ENCODE measurements at places on chromosomes 1 and 21. TPM values are rescaled to one million over a fixed set of nuclear protein-coding genes. Genes with fewer than 3 reads are reported as not detected.

DNA sequence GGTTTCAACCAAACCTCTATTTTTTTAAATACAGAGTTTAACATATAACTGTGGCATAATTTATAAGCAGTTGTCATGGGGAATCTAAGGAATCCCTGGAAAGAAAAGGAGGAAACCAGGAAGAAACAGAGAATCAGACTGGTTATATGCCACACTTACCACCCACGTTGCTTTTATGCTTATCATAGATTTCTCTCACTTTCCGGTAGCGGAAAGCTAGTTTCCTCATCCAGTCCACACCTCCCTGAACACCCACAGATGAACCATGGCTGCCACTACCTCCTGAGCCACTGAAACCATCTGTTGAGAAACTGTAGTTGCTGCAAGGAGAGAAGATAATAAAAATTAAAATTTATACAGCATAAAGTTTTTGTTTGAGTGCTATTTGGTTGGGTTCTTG lies 33.5 kb downstream of the XKR8 start:
- DNase-seq = no peak

FAM72B gene
- 0.13 TPM for total RNA-seq

DNA sequence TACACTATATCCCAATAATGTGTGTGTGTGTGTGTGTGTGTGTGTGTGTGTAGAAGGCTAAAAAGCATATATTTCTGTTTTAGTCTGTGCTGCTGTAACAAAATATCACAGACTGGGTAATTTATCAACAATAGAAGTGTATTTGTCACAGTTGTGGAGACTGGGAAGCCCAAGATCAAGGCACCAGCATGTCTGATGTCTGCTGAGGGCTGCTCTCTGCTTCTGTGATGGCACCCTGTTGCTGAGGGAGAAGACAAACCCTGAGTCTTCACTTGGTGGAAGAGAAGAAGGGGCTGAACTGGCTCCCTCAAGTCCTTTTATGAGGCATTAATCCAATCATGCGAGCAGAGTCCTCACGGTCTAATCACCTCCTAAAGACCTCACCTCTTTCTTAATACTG lies 23.0 kb upstream of the RAB4A start:
- DNase-seq = no peak

GRCh38 chr1:10211805-10212410 lies 1.5 kb downstream of the KIF1B start:
- DNase-seq = no peak

GCSAML gene
- total RNA-seq = not detected

SHE gene
- 16.8 TPM for total RNA-seq

- DNase-seq = no peak
Measured at GRCh38 chr1:215044151-215044550, 38.4 kb upstream of the KCNK2 start.

DNA sequence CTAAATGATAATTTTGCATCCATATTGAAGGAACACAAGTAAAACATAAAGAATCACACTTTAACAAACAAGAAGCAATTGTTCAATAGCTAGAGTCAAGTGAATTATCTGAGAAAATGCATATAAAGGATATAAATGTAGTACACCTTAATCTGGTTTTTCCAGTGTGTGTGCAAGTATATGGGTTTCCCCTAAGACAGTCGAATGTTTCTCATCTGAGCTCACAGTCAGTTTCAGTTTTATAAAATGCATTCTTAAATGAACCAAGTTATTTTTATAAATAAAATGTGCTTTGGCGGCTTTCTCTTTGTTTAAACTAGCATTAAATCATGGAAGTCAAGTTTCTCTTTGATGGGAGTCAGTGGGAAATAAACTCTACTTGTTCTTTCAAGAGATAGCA lies 125.9 kb downstream of the PTPRC start:
- DNase-seq = no peak

DNA sequence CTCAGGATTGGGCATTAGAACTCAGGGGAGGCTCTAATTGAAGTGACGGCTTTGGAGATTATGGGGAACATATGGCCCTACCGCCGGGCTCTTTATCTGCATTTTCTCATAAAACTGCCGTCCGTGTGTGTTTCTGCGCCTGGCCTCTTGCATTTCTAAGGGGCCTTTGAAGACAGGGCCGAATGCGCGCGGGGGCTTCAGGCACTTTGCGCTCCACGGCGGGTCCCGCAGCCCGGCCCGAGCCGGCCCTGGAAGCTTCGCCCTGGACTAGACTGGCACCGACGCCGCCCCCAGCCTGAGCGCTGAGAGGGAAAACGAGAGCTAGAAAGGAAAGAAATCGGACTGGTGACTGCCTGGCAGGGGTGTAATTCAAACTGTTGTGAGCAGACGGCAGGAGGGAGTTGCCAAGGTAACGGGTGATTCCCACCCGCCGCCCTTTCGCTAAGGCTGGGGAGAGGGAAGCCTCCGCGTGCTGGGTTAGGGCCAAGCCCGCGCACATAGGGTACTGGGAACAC lies 120.7 kb downstream of the LMX1A start:
- no peak for DNase-seq

FGR gene
- total RNA-seq = 3.8 TPM

DNA sequence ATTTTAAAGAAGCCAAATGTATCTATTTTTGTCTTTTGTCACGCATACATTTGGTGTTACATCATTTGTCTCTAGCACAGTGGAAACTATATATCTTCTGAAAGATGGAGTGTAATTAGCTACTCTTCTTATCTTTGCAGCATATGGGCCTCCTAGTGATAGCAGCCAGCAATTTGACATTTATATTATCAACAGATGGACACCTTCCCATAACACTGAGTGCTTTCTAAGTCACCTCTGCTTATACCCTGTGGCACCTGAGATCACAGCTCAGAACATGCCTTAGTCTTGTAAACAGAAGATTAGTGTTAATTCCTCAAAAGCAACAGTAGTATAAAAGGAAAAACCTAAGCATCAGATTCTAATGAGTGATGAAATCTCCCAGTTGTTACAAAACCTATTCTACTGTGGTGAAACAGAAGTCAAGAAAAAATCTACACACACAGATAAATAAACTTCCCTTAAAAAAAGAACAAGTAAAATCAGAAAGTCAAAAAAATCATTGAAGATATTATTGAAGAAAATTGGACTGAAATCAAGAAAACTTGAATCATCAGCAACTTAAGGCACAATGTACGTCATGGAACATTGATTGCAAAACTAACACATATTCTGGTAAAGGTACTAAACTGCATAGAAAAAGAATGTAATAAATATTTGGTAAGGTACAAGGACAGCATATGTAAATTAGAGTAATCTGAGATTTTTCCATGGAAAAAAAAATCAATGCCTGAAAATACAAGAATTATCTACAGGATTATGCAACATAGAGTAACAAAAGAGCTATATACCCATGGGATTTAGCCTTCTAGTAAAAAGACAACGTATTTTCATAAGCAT lies 61.7 kb downstream of the KCNT2 start:
- no peak for DNase-seq

DNA sequence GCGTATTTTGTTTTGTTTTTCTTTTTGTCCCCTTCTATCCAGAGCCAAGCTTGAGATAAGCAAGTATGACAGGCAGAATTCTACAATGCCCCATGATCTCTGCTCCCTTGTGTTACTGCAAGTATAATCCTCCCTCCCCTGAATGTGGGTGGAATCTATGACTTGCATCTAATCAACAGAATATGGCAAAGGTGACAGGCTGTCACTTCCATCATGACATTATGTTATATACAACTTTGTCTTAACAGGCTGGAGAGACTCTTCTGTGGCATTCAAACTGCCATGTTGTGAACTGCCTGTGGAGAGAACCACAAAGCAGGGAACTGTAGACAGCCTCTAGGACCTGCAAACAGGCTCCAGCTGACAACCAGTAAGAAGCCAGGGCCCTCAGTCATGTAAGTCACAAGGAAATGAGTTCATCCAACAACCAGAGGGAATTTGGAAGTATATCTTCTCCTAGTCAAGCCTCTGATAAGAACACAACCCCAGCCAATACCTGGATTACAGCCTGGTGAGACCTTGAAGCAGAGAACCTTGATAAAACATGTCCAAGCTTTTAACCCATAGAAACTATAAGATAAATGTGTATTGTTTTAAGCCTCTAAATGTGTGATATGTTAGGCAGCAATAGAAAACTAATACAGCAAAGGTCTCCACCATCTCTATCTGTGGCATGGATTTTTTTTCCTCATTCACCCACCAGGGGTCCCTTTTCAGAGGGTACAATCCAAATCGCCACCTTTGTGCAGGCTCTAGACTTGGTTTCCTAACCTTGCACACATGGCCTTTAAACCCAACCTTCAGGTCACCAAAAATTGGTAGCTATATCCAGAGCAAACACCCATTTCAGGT lies 5.7 kb upstream of the C1orf162 start:
- DNase-seq = no peak

TEKT2 gene
- total RNA-seq = not detected

- DNase-seq = no peak
Measured at GRCh38 chr1:51728611-51729155, 111.8 kb downstream of the OSBPL9 start.

DNA sequence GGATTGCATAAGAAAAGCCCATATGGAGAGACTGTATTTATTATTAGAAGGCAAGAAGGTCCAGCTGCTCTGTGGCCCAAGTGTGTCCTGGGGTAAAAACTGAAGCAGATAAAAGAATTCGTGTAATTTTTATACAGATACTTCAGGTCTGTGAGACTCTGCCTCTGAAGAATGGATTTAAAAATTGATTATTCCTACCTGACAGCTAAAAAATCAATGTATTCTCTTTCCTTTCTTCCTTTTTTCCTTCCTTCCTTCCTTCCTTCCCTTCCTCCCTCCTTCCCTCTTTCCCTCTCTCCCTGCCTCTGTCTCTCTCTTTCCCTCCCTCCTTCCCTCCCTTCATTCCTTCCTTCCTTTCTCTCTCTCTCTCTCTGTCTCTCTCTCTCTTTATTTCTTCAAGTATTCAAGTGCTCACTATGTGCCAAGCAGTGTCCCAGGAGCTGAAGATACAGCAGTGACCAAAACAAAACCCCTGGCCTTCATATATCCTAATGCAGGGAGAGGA lies 11.3 kb upstream of the MGST3 start:
- no peak for DNase-seq

GRCh38 chr1:227907439-227908015 lies 40.2 kb downstream of the WNT9A start:
- no peak for DNase-seq

DNA sequence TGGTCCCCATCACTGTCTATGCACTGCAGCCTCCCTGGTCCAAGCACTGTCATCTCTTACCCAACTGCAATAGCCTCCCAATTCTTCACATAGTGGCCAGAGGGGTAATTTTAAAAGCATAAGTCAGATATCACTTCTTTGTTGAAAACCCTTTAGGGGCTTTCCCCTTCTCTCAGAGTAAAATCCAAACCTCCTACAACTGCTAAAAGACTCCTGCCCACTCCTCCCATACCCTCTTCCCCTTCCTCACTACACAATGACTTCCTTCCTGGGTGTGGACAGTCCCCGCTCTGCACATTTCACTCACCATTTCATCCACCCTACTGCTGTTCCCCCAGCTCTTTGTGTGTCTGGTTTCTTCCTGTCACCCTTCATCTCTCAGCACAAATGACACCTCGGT lies 8.3 kb downstream of the MCOLN2 start:
- no peak for DNase-seq

DNA sequence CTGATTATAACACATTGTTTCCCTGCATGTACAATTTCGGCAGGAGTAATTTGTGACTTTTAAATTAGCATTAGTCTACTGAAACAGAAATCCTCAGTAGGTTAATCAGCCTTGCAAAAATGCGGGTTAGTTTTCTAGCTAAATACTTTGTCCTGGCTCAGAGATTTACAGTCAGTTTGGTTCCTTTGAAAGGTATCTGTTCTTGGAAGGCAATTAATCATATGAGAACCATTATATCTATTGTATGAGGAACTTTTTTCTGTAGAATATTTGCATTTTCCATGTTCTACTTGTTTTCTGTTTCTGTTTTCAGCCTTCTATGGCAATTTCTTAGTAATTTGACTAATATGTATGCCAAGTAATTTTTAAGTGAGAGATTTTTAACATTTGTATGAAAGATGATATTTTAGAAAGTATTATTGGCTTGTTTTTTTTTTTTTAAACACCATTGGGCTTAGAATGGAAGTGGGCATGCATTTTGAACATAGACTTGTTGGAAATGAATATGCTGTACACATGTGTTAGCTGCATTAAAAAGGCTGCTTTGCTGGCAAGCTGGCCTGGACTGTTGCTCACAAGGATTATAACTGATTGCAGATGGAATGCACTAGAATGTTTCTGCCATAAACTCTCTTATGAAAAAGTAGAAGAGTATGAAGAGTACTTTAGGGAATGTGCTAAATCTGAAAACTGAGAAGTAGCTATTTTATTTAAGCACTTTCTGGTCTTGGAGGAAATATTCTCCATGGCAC lies 26.2 kb downstream of the KIF1B start:
- no peak for DNase-seq

DNA sequence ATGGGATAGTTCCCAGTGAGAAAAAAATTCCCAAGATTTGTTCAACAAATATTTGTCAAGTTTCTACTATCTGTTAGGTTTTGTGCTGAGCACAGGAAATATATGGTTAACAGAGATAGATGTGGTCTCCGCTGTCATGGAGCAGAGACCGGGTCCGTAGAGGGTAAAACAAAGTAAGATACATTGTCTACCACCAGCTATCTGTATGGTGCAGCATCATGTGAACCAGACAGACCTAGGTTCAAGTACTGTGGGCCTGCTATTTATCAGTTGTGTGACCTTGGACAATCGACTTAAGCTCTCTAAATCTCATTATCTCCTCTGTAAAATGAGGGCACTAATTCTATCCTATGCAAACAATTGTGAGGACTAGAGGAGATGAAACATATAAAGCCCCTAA lies 109.8 kb downstream of the DUSP10 start:
- DNase-seq = no peak

B3GALT2 gene
- total RNA-seq = 30.3 TPM

DNA sequence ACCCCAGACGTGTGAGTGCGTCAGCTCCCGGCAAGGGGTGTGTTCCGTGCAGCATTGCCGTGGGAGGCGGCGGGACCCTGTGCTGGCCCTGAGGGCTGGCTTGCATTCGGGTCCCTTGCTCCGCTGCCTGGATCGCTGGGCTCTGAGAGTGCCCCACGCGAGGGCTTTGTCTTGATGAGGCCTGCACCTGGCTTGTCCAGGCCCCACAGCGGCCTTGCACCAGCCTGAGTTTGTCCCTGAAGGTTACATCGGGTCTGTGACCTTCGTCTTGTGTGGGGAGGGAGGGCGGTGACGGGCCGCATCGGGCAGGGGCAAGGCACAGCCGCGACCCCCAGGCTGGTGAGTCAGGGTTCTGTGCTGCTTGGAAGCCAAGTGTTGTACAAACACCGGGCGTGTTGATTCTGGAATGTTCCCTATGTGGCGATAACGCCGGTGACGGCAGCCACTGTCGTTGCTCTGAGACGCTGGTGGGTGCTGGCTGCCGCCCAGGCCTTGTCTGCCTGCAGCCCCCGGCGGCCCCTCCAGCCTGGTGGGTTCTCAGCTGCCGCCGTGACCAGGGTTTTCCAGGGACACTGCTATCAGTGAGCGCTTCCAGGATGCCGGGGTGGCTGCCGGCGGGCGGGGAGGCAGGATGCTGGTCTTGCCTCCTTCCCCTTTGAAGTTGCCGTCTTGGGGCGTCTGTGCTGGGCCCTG lies 42.9 kb downstream of the SLX9 start:
- DNase-seq = no peak

NUP210L gene
- 0.48 TPM for total RNA-seq

PRAMEF27 gene
- total RNA-seq = not detected

Data from cardiac septum (tissue), 1 donor.